ENCODE measurements at places on chromosomes 16 and 17.

GRCh38 chr17:7977039-7977438 lies 25.4 kb upstream of the GUCY2D start:
- no peak for DNase-seq

GRCh38 chr16:48277158-48277557 lies 29.8 kb upstream of the ABCC11 start:
- no peak for DNase-seq

DNA sequence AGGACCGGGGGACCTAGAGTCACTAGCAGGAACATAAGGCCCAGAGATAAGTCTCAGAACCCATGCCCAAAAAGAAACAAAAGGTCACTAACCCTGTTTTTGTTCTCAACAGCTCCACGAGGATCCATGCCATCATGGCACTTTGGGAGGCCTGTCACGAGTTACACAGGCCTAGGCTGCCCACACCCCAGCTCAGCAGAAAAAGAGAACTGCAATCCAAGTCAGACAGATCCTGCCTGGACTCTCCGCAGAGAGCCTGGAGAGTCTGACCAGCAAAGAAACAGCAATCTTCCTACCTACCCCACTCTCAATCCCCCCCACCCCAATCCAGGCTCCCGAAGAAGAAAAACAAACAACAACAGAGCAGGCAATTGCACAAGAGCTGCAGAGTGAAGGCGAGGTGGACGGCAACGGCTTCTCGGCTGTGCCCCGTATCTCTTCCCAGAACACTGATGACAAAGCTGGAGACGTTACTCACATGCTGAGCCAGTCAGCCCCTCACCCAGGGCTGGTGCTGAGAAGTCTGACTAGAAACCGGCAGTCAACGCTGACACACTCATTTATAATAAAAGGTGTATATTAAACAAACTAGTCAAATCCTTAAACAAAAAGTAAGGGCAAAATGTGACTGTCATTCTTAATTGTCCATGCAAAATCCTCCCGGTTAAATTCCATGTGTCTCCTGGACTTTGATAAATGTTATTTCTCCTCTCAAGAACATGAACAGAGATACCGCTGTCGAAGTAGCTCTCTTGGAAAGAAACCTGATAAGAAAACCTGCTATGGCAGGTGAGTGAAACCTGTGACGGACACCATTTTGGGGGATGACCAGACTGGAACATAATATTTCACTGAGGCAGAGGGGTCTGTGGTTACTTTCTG lies 89.3 kb downstream of the SMG6 start:
- no peak for DNase-seq

- DNase-seq = peak; percentile 35
Measured at GRCh38 chr17:44308320-44308818, at the start of gene RUNDC3A. TSS of gene RUNDC3A (plus strand) at chr17:44308601. CDS start at chr17:44308833, 232 bp downstream.

- DNase-seq = no peak
Measured at GRCh38 chr17:78599419-78599818, 22.2 kb upstream of the DNAH17 start.

DNA sequence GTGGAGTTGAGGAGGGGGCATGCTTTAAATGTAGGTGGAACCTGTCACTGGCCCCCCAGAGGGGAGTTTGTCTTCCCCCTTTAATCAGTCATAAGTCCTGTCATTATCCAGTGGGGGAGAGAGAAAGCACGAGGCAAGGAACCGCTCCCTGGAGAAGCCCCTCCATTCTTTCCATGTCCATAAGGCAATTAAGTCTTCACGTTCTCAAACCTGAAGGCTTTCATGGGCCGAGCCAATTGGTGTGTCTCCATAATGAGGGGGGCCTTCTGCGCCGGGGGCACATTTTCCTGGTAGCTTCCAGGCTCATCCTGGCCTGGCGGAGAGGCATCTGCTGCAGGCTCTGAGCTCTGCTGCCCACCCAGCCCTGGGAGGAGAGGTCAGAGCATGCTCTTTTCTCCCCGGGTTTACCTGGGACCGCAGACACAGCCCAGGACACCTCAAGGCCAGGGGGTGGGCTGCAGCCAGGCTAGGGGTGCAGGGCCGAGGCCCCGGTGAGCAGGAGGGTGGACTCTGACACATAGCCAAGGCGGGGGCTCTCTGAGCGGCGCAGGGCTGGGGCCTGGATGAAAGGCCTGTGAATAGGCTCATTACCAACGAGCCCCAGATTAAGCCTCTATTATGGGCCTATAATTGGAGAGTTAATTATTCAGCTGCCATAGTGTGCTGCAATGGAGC lies 42.5 kb downstream of the C16orf78 start:
- no peak for DNase-seq

DNA sequence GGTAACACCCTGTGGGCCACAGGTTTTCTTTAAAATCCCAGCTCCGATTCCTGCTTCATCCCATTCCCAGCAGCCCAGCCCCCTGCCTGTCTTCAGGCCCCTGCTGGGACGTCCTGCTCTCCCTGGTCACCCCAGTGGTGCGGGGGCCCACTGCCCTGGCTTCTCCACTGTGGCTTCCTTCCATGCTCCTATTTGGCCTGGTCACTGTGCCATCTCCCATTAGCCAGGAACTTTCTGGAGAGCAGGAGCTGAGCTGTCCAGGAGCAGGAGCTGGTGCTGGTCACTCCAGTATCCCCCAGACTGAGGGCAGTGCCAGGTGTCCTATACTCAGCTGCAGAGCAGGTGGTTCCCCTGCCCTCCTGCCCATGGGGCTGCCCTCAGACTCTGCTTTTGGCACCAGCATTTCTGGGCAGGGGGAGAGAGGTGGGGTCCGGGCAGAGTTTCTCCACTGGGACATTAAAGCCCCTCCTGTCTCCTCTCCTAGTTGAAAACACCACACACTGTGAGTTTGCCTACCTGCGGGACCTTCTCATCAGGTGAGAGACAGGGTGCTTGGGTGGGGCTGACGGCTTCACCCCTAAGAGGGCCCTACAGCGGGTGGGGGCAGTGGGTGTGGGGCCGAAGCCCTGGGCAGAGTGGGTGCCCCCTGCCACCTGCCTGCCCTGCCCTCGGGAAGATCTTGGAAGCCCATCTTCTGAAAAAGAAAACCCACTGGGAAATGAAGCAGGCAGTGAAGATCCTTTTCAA lies 356.2 kb downstream of the SEC14L1 start:
- DNase-seq = no peak

DNA sequence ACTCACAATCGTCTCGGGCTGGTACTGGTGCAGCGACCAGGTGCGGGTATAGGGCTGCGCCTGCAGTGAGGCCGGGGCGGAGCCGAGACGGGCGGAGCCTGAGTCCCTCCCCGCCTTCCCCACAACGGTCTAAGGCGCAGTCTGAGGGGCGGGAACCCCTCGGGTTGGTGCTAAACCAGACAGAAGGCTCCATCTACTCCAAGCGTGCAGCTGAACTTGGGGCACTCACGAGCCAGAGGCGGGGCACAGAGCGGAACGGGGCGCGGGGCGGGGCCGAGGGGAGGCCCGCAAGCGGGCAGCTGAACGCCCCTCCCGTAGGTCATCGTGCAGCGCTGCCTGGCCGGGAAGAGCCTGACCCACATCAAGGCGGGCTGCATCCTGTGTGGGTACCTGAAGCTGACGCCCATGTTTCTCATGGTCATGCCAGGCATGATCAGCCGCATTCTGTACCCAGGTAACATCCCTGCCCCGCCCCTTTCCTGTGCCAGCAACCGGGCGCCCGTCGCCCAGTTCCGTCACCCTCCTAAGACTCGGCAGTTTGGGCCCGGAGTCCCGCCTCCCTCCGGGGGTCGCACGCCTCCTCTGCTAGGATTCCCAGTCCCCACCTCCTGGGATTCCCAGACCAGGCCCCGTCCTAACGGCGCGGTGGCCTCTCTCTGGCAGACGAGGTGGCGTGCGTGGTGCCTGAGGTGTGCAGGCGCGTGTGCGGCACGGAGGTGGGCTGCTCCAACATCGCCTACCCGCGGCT lies 5.0 kb downstream of the SLC5A2 start:
- no peak for DNase-seq

DNA sequence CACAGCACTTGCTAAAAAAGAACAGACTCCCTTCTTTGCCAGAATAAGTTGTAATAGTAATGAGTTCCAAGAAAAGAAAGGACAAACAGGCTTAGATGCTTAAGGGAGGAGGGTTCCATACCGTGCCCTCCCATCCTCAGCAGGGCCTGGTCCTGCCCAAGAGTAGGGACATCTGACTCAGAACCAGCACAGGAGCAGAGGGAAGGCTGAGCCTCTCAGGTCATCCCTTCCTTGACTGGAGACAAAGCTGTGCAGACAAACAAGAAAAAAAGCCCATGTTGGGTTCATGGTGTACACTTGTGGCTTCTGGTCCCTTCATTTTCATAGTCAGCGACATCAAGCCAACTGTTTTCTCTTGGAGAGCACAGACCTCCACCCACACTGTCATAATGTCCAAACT lies 44.2 kb upstream of the NDRG4 start:
- DNase-seq = no peak

DNA sequence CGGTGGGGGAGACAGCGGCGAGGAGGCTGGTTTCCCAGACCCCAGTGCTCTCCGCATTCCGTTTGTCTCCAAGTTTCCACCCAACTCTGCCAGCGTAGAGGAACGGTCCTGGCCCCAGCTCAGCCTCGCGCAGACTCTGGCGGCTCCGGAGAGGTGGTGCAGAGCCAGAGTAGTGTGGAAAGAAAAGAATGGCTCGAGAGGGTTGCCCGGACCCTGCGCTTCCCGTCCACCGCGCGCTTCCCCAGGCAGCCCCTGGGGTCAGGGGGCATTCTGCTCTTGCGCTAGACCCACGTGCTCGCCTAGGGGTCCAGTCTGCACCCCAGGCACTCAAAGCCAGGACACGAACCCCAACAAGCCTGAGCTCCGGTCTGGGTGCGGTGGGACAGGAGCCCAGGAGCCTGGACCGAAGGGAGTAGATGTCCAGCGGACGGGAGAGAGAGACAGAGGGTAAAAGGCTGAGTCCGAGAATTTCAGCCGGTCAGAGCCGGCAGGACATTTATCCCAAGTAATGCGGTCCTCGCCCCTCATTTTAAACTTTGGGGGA lies 3.8 kb downstream of the PMP22 start:
- DNase-seq = no peak

- no peak for DNase-seq
Measured at GRCh38 chr17:59154292-59154720, 680 bp downstream of the SKA2 start.

- DNase-seq = no peak
Measured at GRCh38 chr16:2854700-2855309, 3.2 kb downstream of the PRSS22 start.

DNA sequence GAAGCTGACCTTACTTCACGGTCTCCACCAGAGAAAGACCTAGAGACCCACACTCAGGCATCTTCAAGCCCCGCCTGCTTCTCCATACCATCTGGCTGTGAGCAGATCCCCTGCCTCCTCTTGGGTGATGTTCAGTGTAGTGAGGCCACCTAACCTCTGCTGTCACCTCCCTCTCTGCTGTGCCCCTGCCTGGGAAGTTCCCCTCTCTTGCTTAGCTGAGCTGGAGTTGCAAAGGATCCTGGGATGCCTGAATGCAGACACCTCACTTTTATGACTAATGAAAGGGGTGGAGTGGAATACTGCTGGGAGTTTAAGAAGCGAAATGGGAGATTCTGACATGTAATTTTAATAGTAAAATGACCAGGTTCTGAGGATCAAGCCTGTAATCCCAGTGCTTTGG lies 5.8 kb downstream of the IRX3 start:
- no peak for DNase-seq

GRCh38 chr17:40791787-40792436 lies 7.8 kb downstream of the KRT28 start:
- peak; percentile 31 for DNase-seq

DNA sequence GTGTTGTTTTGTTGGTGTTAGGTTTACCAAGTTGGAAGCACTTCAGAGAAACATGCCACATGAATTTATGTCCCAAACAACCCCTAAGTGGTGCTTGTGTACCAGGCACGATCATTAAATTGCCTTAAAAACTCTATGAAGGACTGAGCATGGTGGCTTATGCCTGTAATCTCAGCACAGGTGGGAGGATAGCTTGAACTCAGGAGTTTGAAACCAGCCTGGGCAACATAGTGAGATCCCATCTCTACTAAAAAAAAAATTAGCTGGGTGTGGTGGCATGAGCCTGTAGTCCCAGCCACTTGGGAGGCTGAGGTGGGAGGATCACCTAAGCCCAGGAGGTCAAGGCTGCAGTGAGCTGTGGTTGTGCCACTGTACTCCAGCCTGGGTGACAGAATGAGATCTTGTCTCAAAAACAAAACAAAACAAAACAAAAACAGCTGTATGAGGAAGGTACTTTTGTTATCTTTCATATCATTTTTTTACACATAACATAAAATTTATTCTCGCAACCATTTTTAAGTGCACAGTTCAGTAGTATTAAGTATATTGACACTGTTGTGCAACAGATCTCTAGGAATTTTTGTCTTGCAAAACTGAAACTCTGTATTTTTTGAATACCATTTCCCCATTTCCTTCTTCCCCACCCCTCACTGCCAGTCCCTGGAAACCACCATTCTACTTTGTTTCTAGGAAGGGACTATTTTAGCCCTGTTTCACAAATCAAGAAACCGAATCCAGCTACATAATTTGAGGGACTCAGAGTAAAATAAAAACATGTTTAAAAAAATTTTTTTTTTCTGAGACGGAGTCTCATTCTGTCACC lies 14.3 kb upstream of the RBBP6 start:
- no peak for DNase-seq

- DNase-seq = no peak
Measured at GRCh38 chr16:60061396-60061795, 1327.3 kb upstream of the GOT2 start.

DNA sequence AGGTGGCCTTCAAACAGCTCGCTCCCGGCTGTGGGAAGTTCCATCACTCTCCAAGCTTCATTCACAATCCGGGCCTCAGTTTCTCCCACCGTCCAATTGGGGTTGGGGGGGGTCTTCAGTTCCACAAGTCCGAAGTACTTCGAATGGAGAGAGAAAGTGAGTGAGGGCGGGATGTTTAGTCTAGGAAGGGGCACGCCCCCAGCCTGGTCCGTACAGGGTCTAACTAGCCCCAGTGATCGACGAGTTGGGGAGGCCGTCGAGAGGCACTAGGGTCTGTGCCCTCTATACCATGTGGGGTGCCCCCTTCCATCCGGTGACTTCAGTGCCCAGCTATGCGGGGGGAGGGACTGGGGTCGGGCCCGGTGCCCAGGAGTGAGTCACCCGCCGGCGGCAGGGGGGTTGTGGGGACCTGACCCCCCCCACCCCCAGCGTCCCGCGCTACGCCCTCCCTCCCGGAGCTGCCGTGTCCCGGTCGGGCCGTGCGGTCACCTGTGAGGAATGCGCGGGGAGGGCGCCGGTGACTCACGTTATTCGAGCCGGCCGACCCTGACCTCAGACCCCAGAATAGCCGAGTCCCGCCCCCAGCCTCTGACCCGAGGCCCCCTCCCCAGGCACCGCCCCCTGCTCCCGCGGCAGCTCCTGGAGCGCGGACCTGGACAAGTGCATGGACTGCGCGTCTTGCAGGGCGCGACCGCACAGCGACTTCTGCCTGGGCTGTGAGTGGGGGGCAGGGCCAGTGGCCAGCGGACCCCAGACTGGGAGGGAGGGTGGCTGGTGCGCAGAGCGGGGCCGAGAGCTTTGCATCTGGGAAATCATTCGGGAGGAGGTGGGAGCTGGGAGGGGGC lies 658 bp downstream of the TNFRSF12A start:
- peak; percentile 34 for DNase-seq

GRCh38 chr16:21650521-21650920 lies 1.9 kb downstream of the IGSF6 start:
- DNase-seq = no peak

- no peak for DNase-seq
Measured at GRCh38 chr17:57505841-57506773, 239.0 kb downstream of the CCDC182 start.

All from astrocyte of the cerebellum (primary cell).